ENCODE measurements at places on chromosomes 6 and 20.
A peak's percentile ranks its signal among the peaks of the same experiment; 100 is the strongest.

DNA sequence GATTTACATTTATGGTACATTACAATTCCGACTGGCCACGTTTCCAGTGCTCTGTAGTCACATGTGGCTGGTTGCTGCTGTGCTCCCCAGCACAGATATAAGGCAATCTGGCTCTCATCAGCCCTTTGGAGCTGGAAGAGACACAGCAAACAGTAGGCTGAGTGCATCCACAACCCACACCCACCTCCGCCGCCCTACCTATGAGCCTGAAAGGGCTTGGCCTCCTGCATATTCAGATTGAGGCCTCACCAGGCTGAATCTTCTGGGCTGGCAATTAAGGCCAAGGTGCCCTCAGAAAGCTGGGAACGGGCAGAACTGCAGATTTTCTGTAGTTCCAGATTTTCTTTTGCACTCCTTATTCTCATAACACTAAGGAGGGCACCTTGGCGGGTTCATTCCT lies 2.7 kb upstream of the SNHG17 start:
- H3K27ac ChIP-seq: no peak overlapping the region
- H3K27me3 ChIP-seq: peaks cover 16% of the 10 kb centered on the region
- no peak overlapping the region for H3K4me3 ChIP-seq

- no peak for DNase-seq
- H3K36me3 ChIP-seq: no peaks in the 10 kb centered on the region
- peaks cover 4% of the 10 kb centered on the region for H3K27me3 ChIP-seq
- peaks cover 7% of the 10 kb centered on the region for H3K4me1 ChIP-seq
These were observed 127.3 kb upstream of the THEMIS start for GRCh38 chr6:128028183-128028582.

GRCh38 chr20:31260326-31260932 lies 3.0 kb downstream of the DEFB115 start:
- no peak overlapping the region for H3K4me3 ChIP-seq
- no peaks in the 10 kb centered on the region for H3K36me3 ChIP-seq
- no peaks in the 10 kb centered on the region for H3K27me3 ChIP-seq
- no peak for DNase-seq
- H3K27ac ChIP-seq: no peak overlapping the region
- H3K4me1 ChIP-seq: no peaks in the 10 kb centered on the region

GRCh38 chr6:65545920-65546319 lies 161.1 kb downstream of the EYS start:
- no peak overlapping the region for H3K27ac ChIP-seq
- H3K36me3 ChIP-seq: no peaks in the 10 kb centered on the region

DNA sequence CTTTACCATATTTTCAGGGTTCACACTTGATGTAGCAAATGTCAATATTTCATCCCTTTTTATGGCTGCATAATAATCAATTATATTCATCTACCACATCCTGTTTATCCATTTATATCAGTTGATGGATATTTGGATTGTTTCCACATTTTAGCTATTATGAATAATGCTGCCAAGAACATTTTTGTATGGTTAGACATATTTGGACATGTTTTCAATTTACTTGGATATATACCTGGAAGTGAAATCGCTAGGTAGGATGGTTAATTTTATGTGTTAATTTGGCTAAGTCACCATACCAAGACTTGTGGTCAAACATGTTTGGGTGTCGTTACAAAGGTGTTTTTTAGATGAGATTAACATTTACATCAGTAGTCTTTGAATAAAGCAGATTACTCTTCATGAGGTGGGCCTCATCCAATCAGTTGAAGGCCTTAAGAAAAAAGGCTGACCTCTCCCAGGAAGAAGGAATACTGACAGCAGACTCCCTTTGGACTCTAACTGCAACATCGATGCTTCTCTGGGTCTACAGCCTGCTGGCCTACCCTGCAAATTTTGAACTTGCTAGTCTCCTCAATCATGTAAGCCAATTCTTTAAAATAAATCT lies 196.5 kb downstream of the BACH2 start:
- no peak overlapping the region for H3K27ac ChIP-seq
- H3K4me3 ChIP-seq: no peak overlapping the region
- H3K4me1 ChIP-seq: peaks cover 56% of the 10 kb centered on the region
- no peaks in the 10 kb centered on the region for H3K36me3 ChIP-seq
- H3K27me3 ChIP-seq: no peaks in the 10 kb centered on the region

DNA sequence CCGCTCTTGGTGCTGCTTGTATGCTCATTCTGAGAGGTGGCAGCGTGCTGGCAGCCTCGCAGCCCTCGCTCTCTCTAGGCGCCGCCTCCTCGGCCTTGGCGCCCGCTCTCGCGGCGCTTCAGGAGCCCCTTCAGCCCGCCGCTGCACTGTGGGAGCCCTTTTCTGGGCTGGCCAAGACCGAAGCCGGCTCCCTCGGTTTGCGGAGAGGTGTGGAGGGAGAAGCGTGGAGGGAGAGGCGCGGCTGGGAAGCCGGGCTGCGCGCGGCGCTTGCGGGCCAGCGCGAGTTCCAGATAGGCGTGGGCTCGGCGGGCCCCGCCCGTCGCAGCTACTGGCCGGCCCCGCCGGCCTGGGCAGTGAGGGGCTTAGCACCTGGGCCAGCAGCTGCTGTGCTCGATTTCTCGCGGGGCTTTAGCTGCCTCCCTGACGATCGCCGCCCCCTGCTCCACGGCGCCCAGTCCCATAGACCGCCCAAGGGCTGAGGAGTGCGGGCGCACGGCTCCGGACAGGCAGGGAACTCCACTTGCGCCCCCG lies 19.5 kb upstream of the FAM8A1 start:
- peaks cover 16% of the 10 kb centered on the region for H3K4me1 ChIP-seq
- peak overlapping the region; percentile 88 for H3K4me3 ChIP-seq
- H3K27ac ChIP-seq: no peak overlapping the region
- no peaks in the 10 kb centered on the region for H3K36me3 ChIP-seq

- no peak overlapping the region for H3K27ac ChIP-seq
- peaks cover 20% of the 10 kb centered on the region for H3K27me3 ChIP-seq
- no peak for DNase-seq
These were observed 37.5 kb upstream of the KLHL31 start for GRCh38 chr6:53703047-53703446.

DNA sequence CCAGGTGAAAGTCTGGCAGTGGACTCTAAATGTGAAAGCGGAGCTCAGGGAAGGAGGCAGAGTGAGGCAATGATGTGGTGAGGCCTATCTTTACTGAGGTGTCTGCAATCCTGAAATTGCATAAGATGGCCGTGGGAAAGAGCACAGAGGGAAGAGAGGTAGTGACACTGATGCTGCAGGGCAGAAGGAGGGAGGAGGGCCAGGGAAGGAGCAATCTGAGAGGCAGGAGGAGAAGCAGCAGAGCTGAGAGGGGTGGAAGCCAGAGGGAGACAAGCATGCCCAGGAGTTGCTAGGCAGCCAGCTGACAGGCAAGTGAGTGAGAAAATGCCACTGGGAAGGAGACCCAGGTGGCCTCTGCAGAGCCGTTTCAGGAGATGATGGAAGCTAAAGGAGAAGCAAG lies 97.4 kb upstream of the CNR1 start:
- peaks cover 32% of the 10 kb centered on the region for H3K27me3 ChIP-seq
- H3K36me3 ChIP-seq: no peaks in the 10 kb centered on the region
- no peak for DNase-seq

DNA sequence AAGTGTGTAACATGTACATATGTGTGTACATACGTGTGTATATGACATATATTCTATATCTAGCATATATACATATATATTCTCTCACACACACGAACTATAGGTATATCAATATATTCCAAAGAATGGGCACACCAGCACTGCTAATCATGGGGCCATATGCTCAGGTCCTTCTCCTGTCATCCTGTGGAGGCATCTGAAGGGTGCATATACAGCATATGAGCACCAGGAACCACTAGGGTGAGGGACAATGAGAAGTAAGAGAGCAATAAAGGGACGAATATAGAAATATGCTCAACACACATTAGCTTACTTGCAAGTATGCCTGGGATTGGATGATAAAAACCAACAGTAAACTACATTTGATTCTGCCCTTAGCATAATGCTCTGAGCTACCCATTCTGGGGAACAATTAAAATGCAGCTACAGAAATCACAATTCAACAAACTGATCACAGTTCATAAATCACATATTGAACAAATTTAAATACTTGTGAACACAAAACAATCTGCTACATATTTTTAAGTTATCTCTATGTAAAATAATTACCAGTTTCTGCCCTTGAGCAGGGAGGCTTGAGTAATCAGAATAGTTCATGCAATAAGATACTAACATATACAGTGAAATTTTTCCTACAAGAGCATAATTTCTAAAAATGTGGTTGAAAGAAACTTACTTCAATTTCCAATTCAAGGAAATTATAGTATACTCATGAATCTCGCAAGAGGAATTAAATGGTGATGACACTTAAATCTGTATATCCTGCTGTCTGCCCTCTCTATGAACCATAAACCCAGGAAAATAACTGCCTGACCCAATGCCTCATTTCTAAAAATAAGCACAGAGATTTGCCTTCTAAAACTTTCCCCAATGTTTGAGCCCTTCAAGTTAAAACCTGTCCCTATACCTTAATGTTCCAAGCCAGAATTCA lies 272.2 kb upstream of the THEMIS start:
- H3K4me1 ChIP-seq: peaks cover 6% of the 10 kb centered on the region
- DNase-seq: no peak
- H3K36me3 ChIP-seq: no peaks in the 10 kb centered on the region
- H3K4me3 ChIP-seq: no peak overlapping the region
- H3K27me3 ChIP-seq: no peaks in the 10 kb centered on the region

- no peaks in the 10 kb centered on the region for H3K36me3 ChIP-seq
- H3K4me1 ChIP-seq: peaks cover 2% of the 10 kb centered on the region
- no peak for DNase-seq
- H3K4me3 ChIP-seq: no peak overlapping the region
- no peak overlapping the region for H3K27ac ChIP-seq
- H3K27me3 ChIP-seq: peaks cover 35% of the 10 kb centered on the region
These were observed 288.5 kb upstream of the STXBP5 start for GRCh38 chr6:146915671-146916127.

GRCh38 chr6:46380152-46380807 lies 111.0 kb downstream of the RCAN2 start:
- peaks cover 75% of the 10 kb centered on the region for H3K27me3 ChIP-seq
- H3K4me3 ChIP-seq: no peak overlapping the region
- DNase-seq: no peak

GRCh38 chr6:154591234-154591633 lies 80.7 kb upstream of the CNKSR3 start:
- H3K4me1 ChIP-seq: no peaks in the 10 kb centered on the region
- no peak for DNase-seq
- H3K4me3 ChIP-seq: no peak overlapping the region

- H3K27ac ChIP-seq: no peak overlapping the region
- H3K4me3 ChIP-seq: no peak overlapping the region
- no peak for DNase-seq
- peaks cover 4% of the 10 kb centered on the region for H3K4me1 ChIP-seq
- H3K27me3 ChIP-seq: peaks cover 30% of the 10 kb centered on the region
These were observed 90.7 kb downstream of the CDC5L start for GRCh38 chr6:44478158-44478557.

DNA sequence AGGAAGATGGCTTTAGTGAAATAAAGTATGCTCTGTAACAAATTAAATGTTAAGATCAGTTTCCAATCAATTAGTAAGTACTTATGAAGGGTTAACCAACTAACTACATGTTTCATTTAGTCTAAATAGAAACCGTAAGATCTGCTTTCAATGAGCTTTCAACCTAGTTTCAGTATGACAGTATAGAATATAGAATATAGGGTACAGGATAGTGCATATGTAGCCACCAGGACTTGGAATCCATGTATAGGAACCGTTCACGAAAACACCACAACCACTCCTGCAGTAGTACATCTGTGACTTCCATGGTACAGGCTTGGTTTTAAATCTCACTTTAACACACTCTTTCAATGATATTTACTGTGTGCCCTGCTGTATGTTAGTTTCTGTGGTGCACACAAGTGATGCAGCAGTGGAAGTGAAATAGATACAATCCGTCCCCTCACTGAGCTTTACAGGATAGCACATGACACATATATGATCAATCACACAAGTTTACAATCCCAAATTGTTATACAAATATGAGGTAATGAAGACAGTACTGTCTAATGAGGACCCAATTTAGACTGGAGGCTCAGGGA lies 479.7 kb upstream of the MARCKS start:
- H3K4me1 ChIP-seq: no peaks in the 10 kb centered on the region
- peaks cover 10% of the 10 kb centered on the region for H3K27me3 ChIP-seq
- no peak overlapping the region for H3K27ac ChIP-seq
- no peak for DNase-seq
- peaks cover 2% of the 10 kb centered on the region for H3K36me3 ChIP-seq

DNA sequence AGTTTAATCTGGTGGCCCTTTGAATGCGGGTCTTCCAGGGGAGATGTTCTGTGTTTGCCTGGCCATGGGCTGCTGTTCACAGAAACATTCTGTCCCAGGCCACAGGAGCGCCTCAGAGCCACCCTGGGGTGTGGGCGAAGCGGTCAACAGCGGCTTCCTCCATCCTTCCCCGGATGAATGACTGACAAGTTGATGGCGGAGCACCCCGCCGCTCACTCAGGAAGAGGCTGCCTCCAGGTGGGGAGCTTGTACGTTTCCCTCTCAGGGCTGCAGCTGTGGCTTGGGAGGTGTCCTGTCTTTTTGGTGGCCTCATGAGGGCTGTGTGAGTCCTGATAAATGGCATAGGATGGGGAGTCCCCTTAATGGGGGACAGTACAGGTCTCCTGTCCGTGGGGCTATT lies 178.4 kb downstream of the NRN1 start:
- H3K4me3 ChIP-seq: no peak overlapping the region
- peaks cover 35% of the 10 kb centered on the region for H3K4me1 ChIP-seq
- no peaks in the 10 kb centered on the region for H3K36me3 ChIP-seq
- no peak for DNase-seq

DNA sequence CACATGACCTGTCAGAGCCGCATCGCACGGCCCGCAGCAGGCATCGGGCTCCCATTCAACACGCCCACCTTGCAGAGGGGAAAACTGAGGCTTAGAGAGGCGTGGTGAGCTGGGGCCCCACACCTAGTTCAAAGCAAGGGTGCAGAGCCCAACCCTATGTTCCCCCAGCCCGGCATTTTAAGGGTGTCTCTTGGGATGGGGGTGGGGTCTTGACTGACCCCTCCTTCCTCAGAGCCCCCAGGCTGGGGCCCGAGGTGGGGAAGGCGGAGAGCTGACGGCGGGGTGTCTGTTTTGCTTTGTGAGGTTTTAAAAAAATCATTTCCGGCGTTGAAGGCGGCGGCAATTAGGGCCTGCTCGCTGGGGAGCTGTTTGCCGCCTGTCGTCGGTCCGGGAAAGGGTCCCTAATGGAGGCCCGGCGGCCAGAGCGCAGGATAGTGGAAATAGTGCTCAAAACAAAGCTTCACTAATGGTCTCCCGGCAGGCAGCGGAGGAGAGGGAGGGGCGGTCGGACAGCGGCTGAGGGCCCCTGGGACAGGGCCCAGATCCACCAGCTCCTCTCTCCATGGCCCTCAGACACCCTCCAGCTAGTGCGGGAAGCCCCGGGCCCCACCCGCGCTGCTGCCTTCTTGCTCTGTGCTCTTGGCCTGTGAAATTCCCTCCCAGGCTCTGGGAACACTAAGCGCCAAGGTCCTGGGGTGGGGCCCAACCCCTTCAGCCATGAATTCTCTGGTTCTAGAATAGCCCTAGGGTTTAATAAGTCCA lies 11.9 kb downstream of the VSTM2L start:
- no peak for DNase-seq
- peaks cover 6% of the 10 kb centered on the region for H3K36me3 ChIP-seq
- peak overlapping the region; percentile 45 for H3K27ac ChIP-seq
- peak overlapping the region; percentile 79 for H3K4me3 ChIP-seq

GRCh38 chr20:31945785-31946184 lies 6.1 kb downstream of the PDRG1 start:
- DNase-seq: no peak
- H3K27me3 ChIP-seq: no peaks in the 10 kb centered on the region
- H3K4me3 ChIP-seq: no peak overlapping the region
- H3K4me1 ChIP-seq: peaks cover 14% of the 10 kb centered on the region
- peaks cover 8% of the 10 kb centered on the region for H3K36me3 ChIP-seq

All from T-helper 17 cell (primary cell).